ENCODE measurements at places on chromosomes 5 and 9.

DNA sequence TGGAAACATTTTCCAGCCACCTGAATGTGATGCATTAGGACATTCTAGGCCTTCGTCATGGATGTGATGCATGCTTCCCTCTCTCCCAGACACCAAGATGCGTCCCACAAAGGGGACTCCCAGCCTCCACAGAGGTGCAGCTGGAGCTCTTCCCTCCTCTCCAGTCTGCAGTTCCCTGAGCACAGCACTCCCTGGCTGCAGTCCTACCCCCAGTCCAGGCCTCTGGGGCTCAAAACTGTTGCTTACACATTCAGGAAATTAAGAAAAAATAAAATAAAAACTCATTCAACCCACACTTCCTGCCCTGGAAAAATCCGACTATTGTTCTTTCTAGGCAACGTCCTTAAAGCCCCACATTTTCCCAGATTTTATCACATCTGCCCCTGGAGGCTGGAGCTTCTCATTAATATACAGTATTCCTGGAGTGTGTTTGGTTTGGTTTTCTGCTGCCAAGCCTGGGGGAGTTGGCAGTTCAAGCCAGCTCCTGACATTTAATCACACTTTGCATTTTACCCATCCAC is 78.4 kb upstream of the ICE1 start:
- DNase-seq, result no peak

DNA sequence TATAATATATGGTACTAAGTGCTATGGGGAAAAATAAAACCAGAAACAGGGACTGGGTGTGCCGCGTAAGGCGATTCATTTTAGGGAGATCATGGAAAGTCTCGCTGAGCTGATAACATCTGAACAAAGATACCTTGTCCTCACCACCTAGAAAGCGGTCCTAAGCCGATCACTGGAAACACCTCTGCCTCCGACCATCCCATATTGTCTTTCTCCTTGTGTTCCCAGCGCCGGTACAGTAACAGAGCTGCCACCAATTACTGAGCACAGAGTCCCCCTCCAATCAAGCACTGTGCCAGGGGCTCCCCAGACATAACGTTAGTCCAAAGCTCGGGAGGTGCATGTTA is 704 bp downstream of the CCDC112 start:
- no peak for DNase-seq

GRCh38 chr9:88291056-88291455 is 97.2 kb upstream of the SPIN1 start:
- no peak for DNase-seq

DNA sequence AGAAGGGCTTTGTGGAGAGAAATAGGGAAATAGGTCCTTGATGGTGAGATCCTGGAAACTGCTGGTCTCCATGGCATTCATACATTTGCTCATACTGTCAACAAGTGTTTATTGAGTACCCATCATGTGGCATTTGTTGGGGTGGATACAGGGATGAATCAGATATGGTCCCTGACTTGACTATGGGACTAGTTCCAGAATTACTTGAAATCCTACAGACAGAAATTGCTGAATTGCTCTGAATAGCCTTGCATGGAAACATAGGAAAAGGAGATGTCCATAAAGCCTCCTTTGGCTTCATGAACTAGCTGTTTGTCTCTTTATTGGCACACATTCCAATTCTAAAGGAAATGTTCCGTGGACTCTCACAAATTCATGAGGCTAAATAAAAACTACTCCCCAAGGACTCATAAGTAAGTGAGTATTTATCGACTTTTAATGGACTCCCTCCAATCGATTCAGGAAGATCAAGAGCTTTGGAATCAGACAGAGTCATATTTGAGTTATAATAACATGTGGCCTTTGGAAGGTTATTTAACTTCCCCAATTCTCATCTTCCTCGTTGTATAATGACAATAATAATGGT is 122.4 kb upstream of the C6 start:
- no peak for DNase-seq

Data from activated naive CD8-positive, alpha-beta T cell treated with anti-CD3 and anti-CD28 coated beads, Interleukin-2, amount 50 U/mL, for 16 hours (primary cell).